Left forelimb (tissue), 1 donor: ENCODE measurements at places on chromosomes 12 and 14.

DNA sequence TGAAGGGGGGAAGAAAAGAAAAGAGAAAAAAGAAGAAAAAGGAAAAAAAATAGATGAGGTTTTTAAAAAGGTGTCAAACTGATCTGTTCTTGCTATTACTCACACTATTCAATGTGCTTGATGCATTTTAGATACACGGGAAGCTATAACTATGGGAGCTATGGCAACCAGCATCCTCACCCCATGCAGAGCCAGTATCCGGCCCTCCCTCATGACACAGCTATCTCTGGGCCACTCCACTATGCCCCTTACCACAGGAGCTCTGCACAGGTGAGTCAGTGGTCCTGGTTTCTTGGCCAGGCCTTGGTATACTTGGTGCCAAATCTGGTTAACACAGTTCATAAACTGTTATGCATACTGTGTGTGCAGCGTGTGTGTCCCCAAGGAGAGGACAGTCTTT lies 24.0 kb upstream of the RIC8B start:
- DNase-seq = no peak

GRCh38 chr12:118337194-118337838 lies 35.4 kb downstream of the TAOK3 start:
- no peak for DNase-seq

DNA sequence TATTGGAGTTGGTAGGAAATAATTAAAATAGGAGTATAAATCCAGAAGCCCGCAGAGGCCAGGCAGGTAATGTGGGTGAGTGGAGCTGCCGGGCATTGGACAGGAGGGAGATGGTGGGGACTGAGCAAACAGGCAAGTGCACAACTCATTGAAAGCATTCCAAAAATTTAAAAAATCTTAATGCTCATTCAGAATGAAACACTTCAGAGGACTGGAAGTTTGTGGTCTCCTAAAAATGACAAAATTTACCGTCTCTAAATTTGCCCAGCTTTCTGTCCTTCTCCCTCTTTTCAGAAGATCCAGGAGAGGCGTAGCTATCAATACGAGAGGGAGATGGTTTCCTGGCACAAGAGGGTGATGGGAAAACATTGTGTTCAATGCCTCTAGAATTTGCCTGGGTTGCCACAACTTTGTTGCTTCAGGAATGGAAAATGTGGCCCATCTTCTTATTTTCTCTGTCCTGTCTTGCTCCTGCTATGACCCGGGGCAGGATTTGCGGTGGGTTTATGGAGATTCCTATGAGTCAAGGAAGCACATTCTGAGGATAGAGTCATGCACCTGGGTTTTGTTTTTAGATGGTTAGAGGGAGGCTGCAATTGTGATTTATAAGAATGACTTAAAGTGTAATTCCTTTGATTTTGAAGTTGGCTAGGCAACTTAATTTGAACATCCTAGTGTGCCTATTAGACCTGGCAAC lies 72.2 kb downstream of the BORCS5 start:
- DNase-seq = no peak

- DNase-seq = no peak
Observed at GRCh38 chr12:39451977-39452376, 9.1 kb upstream of the KIF21A start.

- no peak for DNase-seq
Observed at GRCh38 chr14:51458563-51458955, 193.2 kb upstream of the FRMD6 start.

DNA sequence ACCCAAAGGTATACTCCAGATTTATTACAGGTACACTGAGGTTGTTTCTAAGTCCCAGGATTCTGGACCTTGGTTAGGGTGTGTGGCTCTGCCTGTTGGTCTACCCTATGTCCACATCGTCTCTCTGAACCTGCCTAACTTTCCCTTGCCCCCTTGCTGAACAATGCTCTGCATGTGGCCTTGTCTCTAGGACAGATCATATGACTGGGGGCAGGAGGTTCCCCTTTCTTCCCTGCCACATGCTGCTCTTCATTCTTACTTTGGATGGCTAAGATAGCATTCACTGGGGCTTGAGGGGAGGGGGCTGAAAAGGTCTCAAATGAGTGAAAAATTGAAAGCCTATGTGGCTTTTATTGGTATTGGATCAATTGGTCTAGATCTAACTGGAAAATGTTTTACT lies 49.2 kb downstream of the MBIP start:
- no peak for DNase-seq

DNA sequence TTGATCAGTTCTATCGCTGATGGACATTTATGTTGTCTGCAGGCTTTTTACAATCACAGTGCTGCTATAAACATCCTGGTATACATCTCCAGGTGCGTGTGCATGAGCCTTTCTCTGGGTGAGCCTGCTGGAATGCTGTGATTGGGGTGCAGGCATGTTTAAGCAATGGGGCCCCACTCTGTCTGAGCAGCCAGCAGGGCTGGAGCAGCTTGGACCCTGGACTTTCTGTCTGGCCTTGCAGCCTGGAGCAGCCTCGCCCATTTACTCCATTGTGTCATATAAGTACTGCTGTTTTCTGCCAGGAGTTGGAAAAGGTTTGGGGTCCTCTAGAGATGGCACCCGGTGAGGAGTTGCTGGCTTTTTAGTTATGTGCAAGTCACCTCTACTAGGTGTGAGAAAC lies 199.0 kb downstream of the KIF26A start:
- DNase-seq = peak; percentile 14

- no peak for DNase-seq
Observed at GRCh38 chr12:53755893-53756292, 4.1 kb upstream of the CISTR start.

DNA sequence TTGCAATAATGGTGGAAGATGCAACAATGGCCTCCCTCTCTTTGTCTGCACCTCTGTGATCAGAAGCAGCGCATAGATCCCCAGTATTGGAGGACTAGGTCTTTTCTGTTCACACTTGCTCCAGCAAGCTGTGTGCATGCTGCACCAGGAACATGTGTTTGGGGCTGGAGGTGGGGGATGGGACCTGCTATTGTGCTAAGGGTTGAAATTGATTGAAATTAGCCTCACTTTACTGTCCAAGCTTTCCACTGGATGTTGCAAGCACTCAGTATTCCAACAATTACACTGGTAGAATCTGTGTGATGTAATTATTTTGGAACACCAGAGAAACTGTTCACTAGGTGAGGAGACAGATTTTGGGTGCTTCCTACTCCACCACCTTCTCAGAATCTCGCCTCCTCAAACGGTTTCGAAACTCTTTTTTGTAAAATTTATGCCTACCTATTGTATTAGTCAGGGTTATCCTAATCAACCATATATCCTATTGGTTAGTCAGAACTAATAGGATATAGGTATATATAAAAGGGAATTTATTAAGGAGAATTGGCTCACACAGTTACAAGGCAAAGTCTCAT lies 35.6 kb downstream of the IFT81 start:
- no peak for DNase-seq

GRCh38 chr12:119512772-119513497 lies 80.6 kb upstream of the TMEM233 start:
- no peak for DNase-seq

- no peak for DNase-seq
Observed at GRCh38 chr14:54000341-54000811, 43.8 kb upstream of the BMP4 start.

DNA sequence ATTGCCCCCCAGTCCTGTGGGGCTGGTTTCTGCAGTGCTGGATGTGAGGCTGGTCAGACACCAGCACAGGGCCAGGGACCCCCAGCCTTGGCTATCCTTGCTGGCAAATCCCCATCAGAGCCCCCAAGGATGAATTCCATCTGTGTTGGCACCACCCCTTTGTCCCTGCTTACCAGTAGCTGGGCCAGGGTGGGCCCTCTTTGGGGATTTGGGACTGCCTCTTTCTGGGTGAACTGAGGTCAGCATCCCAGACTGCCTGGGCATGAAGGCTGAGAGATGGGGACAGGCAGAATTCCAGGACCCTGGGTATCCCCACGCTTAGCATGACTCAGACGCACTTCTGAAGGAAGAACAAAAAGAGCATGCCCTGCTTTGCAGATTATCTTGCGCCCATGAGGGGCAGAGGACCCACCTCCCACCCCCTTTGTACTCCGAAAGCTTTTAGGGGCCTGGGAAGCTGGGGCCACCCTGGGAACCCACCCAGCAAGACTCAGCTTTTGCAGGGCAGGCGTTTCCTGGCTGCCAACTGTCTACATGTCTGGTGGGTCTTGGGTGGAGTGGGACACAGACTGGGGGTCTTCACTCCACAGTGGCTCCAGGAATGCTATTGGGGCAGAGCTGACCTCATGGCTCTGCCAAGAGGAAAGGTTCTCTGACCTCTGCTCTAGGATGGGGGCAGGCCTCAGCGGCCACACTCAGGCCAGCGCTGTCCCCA lies 26.8 kb downstream of the RFLNA start:
- no peak for DNase-seq

- DNase-seq = no peak
Observed at GRCh38 chr14:60482743-60483142, 3.1 kb downstream of the C14orf39 start.

- DNase-seq = no peak
Observed at GRCh38 chr12:121330195-121330594, 22.0 kb downstream of the ANAPC5 start.

GRCh38 chr12:90839346-90839745 lies 115.6 kb downstream of the CCER1 start:
- DNase-seq = no peak

GRCh38 chr14:33728010-33728498 lies 222.8 kb downstream of the EGLN3 start:
- DNase-seq = no peak
